B cell (primary cell): ENCODE measurements at places on chromosomes 4 and X. TPM values are rescaled to one million over a fixed set of nuclear protein-coding genes. Genes with fewer than 3 reads are reported as not detected.
A peak's percentile ranks its signal among the peaks of the same experiment; 100 is the strongest.

DNA sequence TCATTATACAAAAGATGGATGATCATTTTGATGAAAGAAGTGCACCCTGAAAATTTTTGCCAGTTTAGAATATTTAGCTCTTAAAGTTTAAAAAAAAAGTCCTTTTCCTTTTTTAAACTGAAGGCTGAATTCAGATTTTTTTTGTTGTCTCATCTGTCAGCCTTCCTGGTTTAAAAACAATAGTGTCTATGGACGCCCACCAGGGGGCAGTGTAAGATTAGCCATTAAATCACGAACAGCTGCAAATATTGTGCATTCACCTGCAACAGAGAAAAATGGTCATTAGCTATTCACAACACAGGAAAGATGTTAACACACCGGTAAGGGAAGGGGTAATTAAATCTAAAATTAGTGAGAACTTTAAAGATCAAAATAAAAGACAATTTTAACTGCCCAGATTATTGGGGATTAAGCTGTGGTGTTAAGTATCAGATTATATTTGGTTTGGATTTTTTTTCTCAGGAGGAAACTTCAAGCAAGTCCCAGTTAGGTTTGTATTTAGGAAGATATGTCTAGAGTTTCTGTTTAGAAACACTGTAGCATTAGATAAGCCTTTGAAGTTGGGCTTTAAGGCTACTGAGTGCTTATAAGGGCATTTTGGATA is 4.4 kb upstream of the CXorf38 start:
- H3K36me3 ChIP-seq = peaks cover 6% of the 10 kb centered on the region
- no peak overlapping the region for H3K27ac ChIP-seq
- peaks cover 9% of the 10 kb centered on the region for H3K4me1 ChIP-seq
- no peak overlapping the region for H3K4me3 ChIP-seq
- DNase-seq = peak; percentile 74
- no peaks in the 10 kb centered on the region for H3K27me3 ChIP-seq

DNA sequence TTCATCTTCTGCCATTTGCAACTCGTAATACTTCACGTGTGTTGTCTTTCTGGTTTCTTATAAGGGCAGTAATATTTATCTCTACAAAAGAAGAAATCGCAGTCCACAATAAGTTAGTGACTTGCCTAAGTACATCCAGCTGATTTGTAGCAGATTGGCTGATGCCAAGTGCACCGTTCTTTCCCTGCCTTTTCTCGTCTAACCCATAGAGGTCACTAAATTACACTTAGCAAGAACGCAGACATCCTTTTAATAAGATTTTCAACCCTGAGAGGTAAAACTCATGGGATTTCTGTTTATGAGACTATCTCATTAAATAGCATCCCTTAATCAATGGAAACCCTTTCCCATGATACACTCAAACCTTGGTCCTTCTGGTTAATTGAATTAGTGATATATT is 408.6 kb upstream of the ACTRT1 start:
- H3K27ac ChIP-seq = no peak overlapping the region
- H3K4me1 ChIP-seq = no peaks in the 10 kb centered on the region

- no peak overlapping the region for H3K27ac ChIP-seq
- H3K4me3 ChIP-seq = no peak overlapping the region
- peak; percentile 13 for DNase-seq
- H3K27me3 ChIP-seq = no peaks in the 10 kb centered on the region
These were observed 42.4 kb downstream of the DCUN1D4 start for GRCh38 chr4:51885363-51885762.

The EGFL6 gene
- total RNA-seq = not detected in 2 replicates

The FGFR3 gene
- not detected in 2 replicates for total RNA-seq

- H3K4me3 ChIP-seq = no peak overlapping the region
- no peaks in the 10 kb centered on the region for H3K36me3 ChIP-seq
- no peak overlapping the region for H3K27ac ChIP-seq
- no peaks in the 10 kb centered on the region for H3K27me3 ChIP-seq
- no peaks in the 10 kb centered on the region for H3K4me1 ChIP-seq
These were observed 789.4 kb downstream of the RPA4 start for GRCh38 chrX:97673135-97673534.

GRCh38 chr4:20272411-20272872 is 20.7 kb downstream of the SLIT2 start:
- H3K27me3 ChIP-seq = no peaks in the 10 kb centered on the region
- H3K4me3 ChIP-seq = no peak overlapping the region
- H3K27ac ChIP-seq = no peak overlapping the region
- no peaks in the 10 kb centered on the region for H3K36me3 ChIP-seq

- no peak for DNase-seq
- no peak overlapping the region for H3K27ac ChIP-seq
- H3K36me3 ChIP-seq = no peaks in the 10 kb centered on the region
These were observed 148.2 kb downstream of the FAM47B start for GRCh38 chrX:35090801-35091200.

The ADH1C gene
- not detected in 2 replicates for total RNA-seq

The CAPN6 gene
- total RNA-seq = not detected in 2 replicates

The TEX11 gene
- total RNA-seq = not detected in 2 replicates

The ADH1A gene
- not detected in 2 replicates for total RNA-seq

DNA sequence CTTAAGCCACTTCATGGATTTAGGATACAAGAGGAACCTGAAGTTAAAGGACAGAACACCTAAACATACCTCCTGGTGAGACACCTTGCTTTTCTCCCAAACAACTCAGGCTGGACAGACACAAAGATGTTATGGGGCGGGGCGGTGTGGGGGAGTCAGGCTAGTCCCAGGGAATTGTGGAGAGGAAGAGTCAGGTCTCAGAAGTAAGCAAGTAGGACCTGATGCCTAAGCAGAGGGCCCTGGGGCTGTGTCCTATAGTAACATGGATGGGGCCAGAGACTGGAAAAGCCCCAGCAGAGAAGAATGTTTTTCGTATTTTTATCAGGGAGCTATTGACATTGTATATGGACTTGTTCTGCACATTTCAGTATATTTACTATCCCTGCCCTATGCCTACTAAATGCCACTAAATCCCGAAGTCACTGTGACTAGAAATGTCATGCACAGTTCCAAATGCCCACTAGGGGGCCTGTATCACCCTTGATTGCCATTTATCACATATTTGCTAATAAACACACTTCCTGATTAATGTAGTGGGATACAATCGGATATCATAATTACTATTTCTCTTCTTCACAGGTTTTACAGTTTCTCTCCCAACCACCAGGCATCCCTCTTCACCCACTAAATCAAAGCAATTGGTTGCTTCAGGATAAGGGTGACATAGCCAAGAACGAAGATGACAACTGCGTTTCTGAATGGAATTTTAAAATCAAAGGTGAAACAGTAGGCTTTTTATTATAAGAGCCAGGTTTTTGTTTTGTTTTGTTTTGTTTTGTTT is 23.8 kb upstream of the ARHGAP10 start:
- peak; percentile 53 for DNase-seq
- H3K4me3 ChIP-seq = no peak overlapping the region
- no peaks in the 10 kb centered on the region for H3K27me3 ChIP-seq
